ENCODE measurements at places on chromosomes 3 and 15. TPM values are rescaled to one million over a fixed set of nuclear protein-coding genes. Genes with fewer than 3 reads are reported as not detected.

DNA sequence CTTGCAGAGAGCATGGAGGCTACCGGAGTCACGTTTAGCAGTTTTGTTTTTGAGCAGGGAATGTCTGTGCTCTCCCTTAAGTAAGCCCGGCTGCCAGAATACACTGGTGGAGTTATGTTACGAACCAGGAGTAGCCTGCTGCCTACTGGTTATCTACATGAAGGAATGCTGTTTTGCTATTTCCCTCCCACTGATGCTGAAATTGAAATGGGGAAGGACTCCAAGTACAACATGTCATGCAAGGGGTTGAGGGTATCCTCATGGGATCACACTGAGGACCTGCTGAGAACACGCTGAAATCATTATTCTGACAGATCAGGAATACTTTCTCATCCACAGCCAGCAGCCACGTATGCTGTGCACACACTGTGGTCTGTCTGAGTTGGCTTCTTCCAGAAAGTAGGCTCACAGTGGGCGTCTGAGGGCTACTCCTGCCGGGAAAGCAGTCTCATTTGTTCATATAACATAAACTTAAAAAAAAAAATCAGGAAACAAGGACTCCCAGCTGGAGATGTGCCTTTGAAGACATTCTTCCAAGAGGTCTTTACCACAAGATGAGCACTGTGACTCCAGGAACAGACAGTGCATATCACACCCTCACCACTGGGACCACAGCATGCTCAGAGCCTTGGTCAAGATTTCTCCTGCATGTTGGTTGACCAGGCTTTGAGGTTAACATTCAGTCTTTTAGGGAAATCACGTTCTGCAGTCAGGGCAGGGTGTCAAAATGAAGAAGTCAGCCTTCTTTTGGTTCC, 300.4 kb upstream of the RASGRP1 start:
- no peak for DNase-seq

GRCh38 chr3:132622761-132623160, 25.7 kb downstream of the ACKR4 start:
- no peak for DNase-seq

GRCh38 chr15:87896936-87897335, 359.6 kb downstream of the NTRK3 start:
- DNase-seq = no peak

The SYNM gene
- total RNA-seq = 6.4 TPM

DNA sequence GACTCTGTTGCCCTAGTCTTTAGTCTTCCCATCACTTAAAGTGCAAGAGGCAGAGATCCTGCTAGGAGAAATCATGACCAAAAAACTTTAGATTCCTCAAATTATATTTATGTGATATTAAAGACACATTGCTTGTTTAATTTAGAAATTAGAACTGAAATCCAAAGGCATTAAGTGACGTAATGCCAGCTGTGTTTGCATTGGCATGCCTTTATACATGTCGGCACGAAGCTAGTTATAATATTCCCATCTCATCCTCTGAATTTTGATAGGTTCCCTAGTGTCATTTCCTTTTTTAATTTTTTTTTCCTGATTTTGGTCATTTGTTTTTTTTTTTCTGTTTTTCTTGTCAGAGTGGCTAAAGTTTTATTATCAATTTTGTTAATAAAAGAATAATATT, 203.5 kb upstream of the ZBTB20 start:
- DNase-seq = no peak

DNA sequence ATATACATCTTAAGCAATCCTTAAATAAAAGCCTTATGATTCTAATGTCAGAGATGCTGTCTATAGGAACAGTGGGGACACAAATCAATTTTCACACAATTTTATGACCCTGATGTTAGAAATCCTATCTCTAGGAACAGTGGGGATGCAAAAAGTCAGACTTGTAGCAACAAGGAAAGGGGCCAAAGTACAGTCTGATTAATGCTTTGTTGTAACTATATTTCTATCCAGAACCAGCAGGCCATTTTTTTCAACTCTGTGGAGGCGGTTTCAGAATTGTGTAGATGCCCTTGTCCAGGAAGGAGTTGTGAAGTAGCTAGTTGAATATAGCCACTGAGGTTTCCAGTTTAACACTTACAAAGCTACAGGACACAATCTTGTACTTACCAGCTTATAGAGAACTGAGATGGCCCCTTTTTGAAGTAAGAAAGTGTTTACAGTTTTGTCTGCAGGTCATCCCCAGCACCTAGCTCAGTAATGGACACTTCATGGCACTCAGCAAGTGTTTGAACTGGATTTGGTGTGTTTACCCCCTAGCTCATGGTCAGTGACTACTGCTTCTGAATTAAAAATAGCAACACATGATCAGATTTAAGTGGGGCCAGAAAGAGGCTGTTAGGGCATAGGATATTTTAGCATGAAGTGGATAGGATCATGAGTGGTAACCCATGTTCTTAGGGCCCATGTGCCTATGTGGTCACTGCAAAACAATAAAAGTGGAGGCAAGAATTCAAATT, 54.3 kb downstream of the RAB7A start:
- DNase-seq = no peak

The IL20RB gene
- total RNA-seq = 1.3 TPM

- DNase-seq = no peak
Measured at GRCh38 chr15:91099616-91099994, 452 bp upstream of the SV2B start.

DNA sequence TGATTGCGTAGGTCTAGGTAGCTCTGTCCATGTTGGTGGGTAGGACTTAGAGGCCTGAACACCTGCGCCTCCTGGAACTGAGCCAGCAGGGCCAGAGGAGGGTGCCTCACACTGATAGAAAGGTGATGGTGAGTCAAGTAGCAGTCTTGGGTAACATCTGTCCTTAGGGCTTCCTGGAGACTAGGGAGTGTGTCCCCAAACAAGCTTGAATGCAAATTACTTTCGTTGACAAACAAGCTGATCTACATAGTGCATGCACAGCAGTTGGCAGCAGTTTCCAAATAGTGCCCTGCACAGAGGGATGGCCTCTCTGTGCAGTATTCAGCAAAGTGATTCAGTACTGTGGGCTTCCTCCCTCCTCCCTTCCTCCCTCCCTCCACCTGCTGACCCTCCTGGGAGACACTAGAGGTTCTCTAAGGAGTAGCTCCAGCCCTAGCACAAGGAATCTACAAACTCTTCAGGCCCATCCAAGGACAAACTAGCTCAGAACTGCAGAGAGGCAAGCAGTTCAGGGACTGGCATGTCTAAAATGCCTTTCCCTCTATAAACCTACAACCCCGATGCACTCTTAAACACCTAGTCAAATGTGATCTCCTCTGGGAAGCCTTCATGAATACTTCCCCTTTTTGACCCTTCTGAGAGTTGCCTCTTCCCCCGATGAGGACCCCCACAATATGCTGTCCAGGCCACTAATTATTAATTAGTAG, 61.0 kb downstream of the TLE3 start:
- DNase-seq = no peak

- no peak for DNase-seq
Measured at GRCh38 chr3:56691165-56692000, 8.3 kb upstream of the TASOR start.

GRCh38 chr3:46705022-46705530, 3.9 kb downstream of the TMIE start:
- peak; percentile 76 for DNase-seq
